Eye (tissue), 1 donor: ENCODE measurements at places on chromosomes 6 and 20.

DNA sequence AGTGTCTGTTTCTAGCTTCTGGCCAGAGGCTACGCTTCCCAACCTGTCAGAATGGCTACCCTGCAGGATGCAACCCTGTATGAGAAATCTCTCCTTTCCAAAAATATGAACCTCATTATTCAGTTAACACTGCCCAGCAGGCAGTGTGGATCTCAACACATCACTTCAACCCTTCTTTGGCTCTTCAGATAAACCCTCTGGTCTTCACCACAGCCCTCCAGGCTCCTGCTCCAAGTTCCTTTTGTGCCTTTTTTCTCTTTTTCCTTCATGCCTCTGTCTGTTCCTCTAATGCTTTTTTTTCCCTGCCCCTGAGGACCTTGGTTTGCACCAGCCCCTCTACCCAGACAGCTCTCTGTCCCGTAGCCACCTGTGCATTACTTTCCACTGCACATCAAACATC lies 207.4 kb downstream of the MYLK4 start:
- DNase-seq, result no peak

GRCh38 chr6:114342086-114342825 lies 567 bp downstream of the HS3ST5 start:
- DNase-seq, result peak; percentile 73

DNA sequence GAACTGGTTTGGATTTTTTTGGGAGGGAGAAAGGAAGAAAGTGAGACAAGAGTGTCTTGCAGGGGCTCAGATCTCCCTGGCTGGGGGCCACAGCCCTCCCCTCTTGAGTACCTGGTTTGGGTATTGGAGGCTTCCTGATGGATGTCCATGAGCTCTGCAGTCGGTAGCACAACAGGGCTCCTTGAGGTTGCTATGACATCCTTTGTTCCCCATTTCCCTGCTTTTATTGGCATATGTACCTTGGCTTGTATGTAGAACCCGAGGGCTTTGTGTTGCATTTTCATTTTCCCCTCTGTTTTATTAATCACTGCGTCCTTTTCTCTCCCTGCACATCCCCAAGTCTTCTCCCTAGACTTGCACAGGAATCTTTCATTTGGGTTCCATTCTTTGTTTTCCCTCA lies 355.5 kb upstream of the TSHZ2 start:
- DNase-seq, result no peak

- DNase-seq, result no peak
Measured at GRCh38 chr6:169539176-169539897, 162.5 kb downstream of the WDR27 start.

GRCh38 chr6:131992557-131992956 lies 41.4 kb upstream of the CCN2 start:
- DNase-seq, result no peak

GRCh38 chr20:25053255-25054031 lies 4.5 kb downstream of the ACSS1 start:
- no peak for DNase-seq

GRCh38 chr6:19502301-19502700 lies 334.9 kb upstream of the ID4 start:
- no peak for DNase-seq

GRCh38 chr20:62019881-62020492 lies 45.7 kb downstream of the TAF4 start:
- DNase-seq, result no peak

DNA sequence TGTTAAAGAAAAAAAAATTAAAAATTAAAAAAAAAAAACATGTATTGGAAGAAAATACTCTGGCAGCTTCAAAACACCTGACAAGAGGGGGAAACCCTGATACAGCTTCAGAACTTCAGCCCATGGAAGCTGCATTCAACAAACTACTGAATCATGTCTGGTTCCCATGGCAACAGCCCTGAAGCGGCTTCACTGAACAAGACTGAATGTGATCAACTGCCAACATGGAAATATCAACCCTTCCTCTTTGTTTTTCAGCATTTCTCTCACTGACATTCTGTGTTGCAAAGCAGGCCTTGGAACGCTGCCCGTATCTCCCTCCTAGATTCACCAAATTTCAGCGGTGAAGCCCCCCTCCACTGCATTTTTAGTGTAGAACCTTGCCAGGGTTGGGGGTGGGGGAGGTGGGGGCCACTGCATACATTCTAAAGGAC lies 91.3 kb upstream of the SHLD1 start:
- peak; percentile 93 for DNase-seq

DNA sequence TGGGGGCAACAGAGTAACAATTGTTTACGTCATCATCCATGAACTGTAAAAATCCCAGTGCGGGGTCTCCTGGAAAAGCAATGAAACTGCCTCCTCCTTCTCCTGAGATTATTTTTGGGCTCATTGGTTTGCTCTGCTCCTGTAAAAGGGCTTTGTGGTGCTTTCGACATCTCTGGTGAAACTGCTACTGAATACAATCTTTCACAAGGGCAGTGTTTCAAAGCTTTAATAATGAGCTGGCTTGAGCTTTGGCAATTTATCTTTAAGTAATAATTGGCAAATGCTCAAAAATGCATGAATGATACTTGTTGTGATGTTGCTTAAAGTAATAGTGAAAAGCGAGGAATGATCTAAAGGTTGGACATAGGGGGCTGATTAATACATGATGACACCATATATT lies 43.5 kb upstream of the ENPP1 start:
- no peak for DNase-seq

GRCh38 chr6:15232836-15233510 lies 12.9 kb upstream of the JARID2 start:
- DNase-seq, result no peak

DNA sequence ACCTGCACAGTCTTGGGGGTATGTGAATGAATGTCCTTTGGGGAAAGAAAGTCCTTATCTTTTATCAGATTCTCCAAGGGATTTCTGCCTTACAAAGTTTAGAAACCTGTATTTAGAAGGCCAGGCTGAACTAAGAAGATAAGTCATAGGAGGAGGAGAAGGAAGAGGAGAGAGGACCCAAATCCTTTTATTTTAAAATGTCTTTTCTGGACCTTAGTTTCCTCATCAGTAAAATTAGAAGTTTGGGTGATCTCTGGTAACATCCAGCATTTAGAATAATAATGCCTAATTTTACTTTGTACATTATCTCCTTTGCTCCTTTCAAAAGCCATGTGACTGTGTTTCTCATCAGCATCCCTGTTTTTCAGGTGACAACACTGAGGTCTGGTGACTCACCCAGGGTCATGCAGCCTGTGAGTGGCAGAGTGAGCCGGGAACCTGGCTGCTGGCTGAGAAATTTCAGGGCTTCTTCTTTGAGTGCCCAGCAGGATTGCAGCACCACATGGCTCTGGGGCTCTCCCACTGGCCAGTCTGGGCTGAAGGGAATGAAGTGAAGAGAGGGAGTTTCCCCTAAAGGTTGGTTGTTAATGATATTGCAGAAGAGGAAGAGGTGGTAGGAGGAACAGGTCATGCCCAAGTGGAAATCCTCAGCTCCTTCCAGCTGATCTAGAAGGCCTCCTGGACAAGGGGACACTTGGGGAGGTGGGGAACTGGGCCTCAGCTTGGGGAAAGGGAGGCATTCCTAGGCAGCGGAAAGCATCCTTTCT lies 34.0 kb downstream of the VEGFA start:
- no peak for DNase-seq
